ENCODE measurements at places on chromosomes 7 and 10.

- H3K27me3 ChIP-seq: no peaks in the 10 kb centered on the region
- H3K4me3 ChIP-seq: no peak overlapping the region
- H3K36me3 ChIP-seq: no peaks in the 10 kb centered on the region
- H3K4me1 ChIP-seq: no peaks in the 10 kb centered on the region
Measured at GRCh38 chr7:136890399-136890798, 21.9 kb downstream of the CHRM2 start.

DNA sequence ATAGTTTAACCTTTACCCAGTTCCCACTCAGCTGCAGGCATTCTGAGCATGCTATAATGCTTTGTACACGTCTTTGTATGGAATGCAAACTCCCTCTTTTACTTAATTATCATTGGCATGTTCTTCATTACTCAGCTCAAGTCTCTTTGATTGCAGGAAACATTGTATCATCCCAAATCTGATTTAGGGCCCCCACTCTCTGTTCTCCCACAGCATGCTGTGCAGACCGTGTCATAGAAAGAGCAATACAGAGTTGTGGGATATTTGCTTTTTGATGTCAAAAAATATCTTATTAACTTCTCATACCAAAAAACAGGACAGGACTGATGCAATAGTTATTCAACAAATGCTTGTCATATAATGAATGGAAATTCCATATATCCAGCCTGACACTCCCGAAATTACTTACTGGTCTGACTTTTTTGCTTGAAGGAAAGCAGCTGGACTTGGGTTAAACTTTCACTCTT lies 1081.5 kb upstream of the C7orf33 start:
- no peak overlapping the region for H3K27ac ChIP-seq
- no peaks in the 10 kb centered on the region for H3K27me3 ChIP-seq
- DNase-seq: no peak
- no peaks in the 10 kb centered on the region for H3K36me3 ChIP-seq
- H3K4me3 ChIP-seq: no peak overlapping the region

DNA sequence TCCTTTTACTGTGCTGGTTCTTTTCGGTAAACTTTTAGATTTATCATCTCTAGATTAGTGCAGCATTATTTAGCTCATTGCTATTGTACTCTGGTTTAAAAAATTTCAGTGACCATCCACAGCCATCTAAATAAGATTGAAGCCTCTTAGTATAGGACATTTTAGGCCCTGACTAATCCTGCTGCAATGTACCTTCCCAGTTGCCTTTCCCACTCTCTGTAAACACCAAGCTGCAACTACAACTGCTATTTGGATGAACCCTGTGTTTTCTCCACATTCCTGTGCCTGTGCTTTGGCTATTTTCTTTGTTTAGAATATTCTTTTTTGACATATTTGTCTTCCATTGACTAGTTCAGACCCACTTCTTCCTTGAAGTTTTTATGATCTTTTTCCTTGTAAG lies 314.6 kb downstream of the AUTS2 start:
- H3K4me3 ChIP-seq: no peak overlapping the region
- H3K4me1 ChIP-seq: no peaks in the 10 kb centered on the region
- no peak for DNase-seq
- no peaks in the 10 kb centered on the region for H3K27me3 ChIP-seq
- H3K27ac ChIP-seq: no peak overlapping the region
- no peaks in the 10 kb centered on the region for H3K36me3 ChIP-seq

GRCh38 chr7:132255898-132256297 lies 320.4 kb downstream of the PLXNA4 start:
- H3K4me3 ChIP-seq: no peak overlapping the region
- H3K27ac ChIP-seq: peak overlapping the region; percentile 82
- no peak for DNase-seq
- H3K36me3 ChIP-seq: no peaks in the 10 kb centered on the region
- no peaks in the 10 kb centered on the region for H3K27me3 ChIP-seq

DNA sequence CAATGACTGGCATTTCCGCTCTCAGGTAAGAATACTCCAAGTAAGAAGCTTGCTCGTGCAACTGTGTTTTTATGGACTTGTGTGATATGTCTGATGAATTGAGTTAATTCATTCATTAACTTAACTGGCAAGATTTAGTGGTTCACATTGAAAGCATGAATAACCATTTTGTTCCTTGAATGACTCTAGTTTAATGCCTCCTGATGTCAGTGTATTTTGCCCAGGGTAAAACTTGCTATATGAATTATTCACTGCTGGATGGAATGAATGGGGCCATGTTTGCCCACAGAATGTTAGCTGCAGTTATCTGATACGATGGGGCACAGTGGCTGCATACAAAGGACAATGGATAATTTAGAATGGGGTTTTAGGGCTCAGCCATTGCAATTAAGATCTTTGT lies 124.1 kb downstream of the ZNF365 start:
- no peaks in the 10 kb centered on the region for H3K27me3 ChIP-seq
- DNase-seq: no peak
- H3K36me3 ChIP-seq: no peaks in the 10 kb centered on the region
- H3K27ac ChIP-seq: no peak overlapping the region
- H3K4me1 ChIP-seq: no peaks in the 10 kb centered on the region
- H3K4me3 ChIP-seq: no peak overlapping the region

GRCh38 chr10:72850861-72851260 lies 42.7 kb upstream of the OIT3 start:
- H3K27me3 ChIP-seq: no peaks in the 10 kb centered on the region
- DNase-seq: no peak
- H3K4me1 ChIP-seq: no peaks in the 10 kb centered on the region
- no peak overlapping the region for H3K4me3 ChIP-seq

DNA sequence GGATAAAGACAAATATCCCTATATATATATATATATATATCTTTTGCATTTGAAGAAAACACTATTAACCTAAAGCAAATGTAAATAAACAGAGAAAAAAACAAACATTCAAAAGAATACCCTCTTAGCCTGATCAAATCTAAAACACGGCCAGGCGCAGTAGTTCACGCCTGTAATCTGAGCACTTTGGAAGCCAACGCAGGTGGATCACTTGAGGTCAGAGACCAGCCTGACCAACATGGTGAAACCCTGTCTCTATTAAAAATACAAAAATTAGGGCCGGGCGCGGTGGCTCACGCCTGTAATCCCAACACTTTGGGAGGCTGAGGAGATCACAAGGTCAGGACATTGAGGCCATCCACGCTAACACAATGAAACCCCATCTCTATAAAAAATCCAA lies 9.2 kb downstream of the ANXA7 start:
- no peak for DNase-seq
- no peaks in the 10 kb centered on the region for H3K36me3 ChIP-seq
- peaks cover 38% of the 10 kb centered on the region for H3K4me1 ChIP-seq
- H3K27ac ChIP-seq: no peak overlapping the region

- H3K27ac ChIP-seq: no peak overlapping the region
- no peaks in the 10 kb centered on the region for H3K36me3 ChIP-seq
- H3K4me3 ChIP-seq: no peak overlapping the region
- no peak for DNase-seq
Measured at GRCh38 chr7:46651561-46652088, 730.6 kb upstream of the IGFBP3 start.

DNA sequence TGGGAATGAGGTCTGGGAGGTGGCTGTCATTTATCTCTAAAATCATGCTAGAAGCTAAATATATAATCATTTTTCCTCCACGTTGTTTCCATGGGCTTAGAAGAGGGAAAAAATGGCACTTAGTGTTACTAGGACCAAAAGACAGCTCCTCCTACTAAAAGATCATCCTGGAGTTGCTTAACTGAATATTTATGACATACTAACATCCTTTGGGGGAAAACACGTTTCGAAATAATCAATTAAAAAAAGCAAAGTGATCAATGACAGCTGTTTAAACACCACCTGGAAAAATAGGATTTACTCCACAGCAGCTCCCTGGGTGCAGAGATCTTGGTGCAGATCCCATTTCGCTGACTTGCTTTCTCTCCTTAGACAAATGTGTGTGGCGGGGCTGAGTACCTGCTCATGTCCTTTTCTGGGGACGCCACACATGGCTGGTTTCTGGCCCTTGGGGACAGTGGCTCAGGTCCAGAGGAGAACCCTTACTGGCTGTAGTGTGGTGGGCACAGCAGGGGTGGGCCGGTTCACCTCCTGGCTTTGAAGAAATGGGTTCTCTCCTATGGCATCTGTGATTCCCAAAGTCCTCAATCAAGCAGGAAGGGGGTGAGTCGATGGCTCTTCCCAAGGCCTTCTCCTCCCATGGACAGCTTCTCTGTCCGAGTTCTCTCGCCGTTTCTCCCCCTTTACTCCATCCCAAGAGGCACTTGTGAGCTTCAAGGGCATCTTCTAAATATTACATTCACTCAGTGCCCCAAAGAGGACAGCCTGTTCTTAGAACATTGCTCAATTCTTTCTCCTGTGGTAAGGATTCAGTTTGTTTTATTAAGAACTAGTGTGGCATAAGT lies 156.4 kb upstream of the KLF14 start:
- H3K4me3 ChIP-seq: peak overlapping the region; percentile 37
- H3K27ac ChIP-seq: peak overlapping the region; percentile 89
- no peak for DNase-seq
- H3K36me3 ChIP-seq: peaks cover 2% of the 10 kb centered on the region
- H3K27me3 ChIP-seq: no peaks in the 10 kb centered on the region

- H3K4me1 ChIP-seq: no peaks in the 10 kb centered on the region
- no peak for DNase-seq
- no peaks in the 10 kb centered on the region for H3K36me3 ChIP-seq
- no peak overlapping the region for H3K27ac ChIP-seq
Measured at GRCh38 chr10:34449836-34450235, 365.3 kb downstream of the PARD3 start.

- no peaks in the 10 kb centered on the region for H3K4me1 ChIP-seq
- no peaks in the 10 kb centered on the region for H3K36me3 ChIP-seq
- no peak overlapping the region for H3K27ac ChIP-seq
- no peak overlapping the region for H3K4me3 ChIP-seq
Measured at GRCh38 chr10:60400366-60400765, 10.7 kb upstream of the ANK3 start.

- no peak overlapping the region for H3K4me3 ChIP-seq
- H3K4me1 ChIP-seq: peaks cover 70% of the 10 kb centered on the region
- H3K27me3 ChIP-seq: no peaks in the 10 kb centered on the region
- no peak for DNase-seq
- H3K27ac ChIP-seq: peak overlapping the region; percentile 75
Measured at GRCh38 chr10:597976-598375, 91.5 kb downstream of the DIP2C start.

DNA sequence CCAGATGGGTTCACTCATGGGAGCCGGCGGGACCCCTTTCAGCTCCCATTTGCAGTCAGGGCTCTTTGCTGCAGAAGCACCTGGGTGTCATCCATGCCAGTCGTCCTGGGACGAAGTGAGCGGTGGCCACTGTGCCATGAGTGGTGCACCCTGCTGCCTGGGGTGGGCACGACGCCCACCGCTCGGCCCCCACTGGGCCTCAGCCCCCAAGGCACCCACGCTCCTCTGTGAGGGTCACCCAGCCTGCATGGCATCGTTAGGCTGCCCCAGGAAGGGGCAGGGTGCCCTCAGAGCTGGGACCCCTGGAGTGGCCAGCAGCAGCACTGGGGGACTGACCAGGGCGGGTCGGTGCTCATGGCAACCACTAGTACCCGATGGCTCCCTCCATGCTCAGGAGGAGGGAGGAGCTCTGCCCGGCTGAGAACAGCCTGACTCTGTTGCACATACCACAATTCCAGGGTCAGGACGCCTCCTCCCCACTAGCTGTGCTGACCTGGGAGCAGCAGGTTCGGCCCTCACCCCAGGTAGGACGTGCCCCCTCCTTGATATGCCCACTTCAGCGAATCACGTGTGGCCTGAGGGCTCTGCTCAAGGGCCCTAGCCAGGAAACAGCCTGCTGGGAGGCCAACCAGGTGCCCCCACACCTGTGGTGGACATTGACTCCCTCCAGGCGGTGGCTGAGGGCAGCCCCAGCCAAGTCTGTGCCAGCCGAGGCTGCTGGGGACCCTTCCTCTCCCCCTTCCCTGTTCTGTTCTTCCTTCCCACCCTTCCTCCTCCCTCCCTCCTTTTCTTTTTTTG lies 28.5 kb upstream of the CFAP46 start:
- no peaks in the 10 kb centered on the region for H3K27me3 ChIP-seq
- H3K27ac ChIP-seq: no peak overlapping the region
- H3K4me3 ChIP-seq: no peak overlapping the region
- no peaks in the 10 kb centered on the region for H3K36me3 ChIP-seq

DNA sequence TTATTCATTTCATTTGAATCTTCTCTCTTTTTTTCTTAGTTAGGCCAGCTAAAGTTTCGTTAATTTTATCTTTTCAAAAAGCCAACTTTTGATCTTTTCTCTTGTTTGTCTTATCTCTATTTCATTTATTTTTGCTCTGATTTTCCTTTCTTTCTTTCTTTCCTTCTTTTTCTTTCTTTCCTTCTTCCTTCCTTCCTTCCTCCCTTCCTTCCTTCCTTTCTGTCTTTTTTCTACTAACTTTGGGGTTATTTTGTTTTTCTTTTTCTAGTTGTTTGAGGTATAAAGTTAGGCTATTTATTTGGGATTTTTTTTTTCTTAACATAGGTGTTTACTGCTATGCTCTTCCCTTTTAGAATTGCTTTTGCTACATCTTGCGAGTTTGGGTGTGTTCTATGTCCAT lies 13.2 kb upstream of the ASB15 start:
- no peaks in the 10 kb centered on the region for H3K4me1 ChIP-seq
- H3K4me3 ChIP-seq: no peak overlapping the region
- H3K36me3 ChIP-seq: no peaks in the 10 kb centered on the region
- H3K27ac ChIP-seq: no peak overlapping the region
- DNase-seq: no peak

- peaks cover 42% of the 10 kb centered on the region for H3K4me1 ChIP-seq
- H3K27ac ChIP-seq: peak overlapping the region; percentile 97
- H3K27me3 ChIP-seq: no peaks in the 10 kb centered on the region
- H3K4me3 ChIP-seq: peak overlapping the region; percentile 93
Measured at GRCh38 chr10:102120991-102121738, 997 bp upstream of the LDB1 start.

- H3K27me3 ChIP-seq: no peaks in the 10 kb centered on the region
- DNase-seq: no peak
- no peaks in the 10 kb centered on the region for H3K36me3 ChIP-seq
- peak overlapping the region; percentile 76 for H3K4me3 ChIP-seq
- H3K27ac ChIP-seq: no peak overlapping the region
Measured at GRCh38 chr7:64888901-64889685, 14.0 kb upstream of the ZNF273 start.

DNA sequence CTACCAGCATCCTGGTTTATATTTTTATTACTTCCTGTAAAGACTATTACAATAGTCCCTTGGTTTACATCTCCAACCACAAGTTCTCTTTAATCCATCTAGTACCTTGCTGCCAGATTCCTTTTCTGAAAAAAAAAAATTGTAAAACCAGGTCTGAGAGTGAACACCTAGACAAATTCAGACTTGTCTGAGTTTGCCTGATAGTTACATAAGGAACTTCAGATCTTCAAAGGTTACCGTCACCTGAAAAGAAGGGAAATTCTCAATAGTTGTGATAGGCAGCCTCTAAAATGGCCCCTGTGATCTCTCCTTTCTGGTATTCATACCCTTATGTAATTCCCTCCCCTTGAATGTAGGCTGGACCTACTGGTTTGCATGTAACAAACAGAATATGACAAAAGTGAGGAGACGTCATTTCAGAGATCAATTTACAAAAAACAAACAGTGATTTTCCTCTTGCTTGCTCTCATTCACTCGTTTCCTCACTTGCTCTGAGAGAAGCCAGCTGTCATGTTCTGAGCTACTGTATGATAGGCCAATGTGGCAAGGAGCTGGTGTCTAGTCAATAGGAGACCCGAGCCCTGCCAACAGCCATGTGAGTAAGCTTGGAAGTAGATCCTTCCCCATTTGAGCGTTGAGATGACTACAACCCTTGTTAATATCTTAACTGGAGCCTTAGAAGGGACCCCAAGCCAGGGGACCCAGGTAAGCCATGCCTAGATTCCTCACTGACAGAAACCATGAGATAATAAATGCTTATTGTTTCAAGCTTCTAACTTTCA lies 110.9 kb upstream of the LSM8 start:
- no peak overlapping the region for H3K4me3 ChIP-seq
- DNase-seq: no peak
- no peak overlapping the region for H3K27ac ChIP-seq
- H3K36me3 ChIP-seq: no peaks in the 10 kb centered on the region
